NCI-H2171 treated with DMSO at 0.1 percent for 48 hours (cell line): ENCODE measurements at places on chromosomes 11 and 22.

- DNase-seq: no peak
These were observed 258.4 kb downstream of the DYNC2H1 start for GRCh38 chr11:103367650-103368049.

GRCh38 chr11:91261513-91261912 lies 963.1 kb upstream of the FAT3 start:
- DNase-seq: no peak

DNA sequence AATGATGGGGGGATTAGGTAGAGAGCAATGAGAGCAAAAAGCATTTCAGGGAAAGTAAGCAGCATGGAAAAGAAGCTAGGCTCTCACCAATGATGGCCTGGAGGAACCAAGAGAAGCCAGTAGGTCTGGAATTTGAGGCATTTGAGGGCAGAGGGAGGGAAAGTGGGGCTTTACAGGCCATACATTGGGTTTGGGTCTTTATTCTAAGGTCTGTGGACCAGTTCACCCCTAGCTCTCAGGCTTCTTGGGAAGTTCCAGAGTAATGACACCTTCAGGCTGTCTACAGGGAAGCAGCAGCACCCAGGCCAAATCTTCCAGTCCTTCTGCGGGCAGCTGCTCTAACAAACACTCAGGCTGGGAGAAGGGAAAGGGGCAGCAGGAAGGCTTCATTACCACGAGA lies 29.4 kb downstream of the ARFGAP2 start:
- DNase-seq: no peak

DNA sequence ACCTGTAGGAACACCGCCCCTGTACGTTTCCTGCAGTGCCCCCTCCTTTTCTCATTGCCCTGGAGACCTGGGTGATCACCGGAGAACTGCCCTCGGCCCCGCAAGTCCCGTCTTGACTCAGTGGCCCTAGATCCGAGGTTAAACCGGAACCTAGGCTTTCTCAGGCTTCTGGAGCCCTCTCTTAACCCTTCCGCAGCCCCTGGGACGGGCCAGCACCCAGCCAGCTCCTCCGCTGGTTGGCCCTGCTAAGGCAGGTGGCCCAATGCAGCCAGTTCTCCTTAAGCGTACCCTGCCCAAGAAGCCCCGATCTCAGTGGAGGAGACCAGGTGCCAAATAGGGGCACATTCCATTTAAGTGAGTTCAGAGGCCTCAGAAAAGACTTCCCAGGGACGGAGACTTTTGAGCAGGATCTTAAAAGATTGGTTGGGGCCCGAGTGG lies 776 bp downstream of the NLRX1 start:
- DNase-seq: no peak

GRCh38 chr22:44597616-44598015 lies 99.6 kb upstream of the RTL6 start:
- DNase-seq: peak; percentile 99

DNA sequence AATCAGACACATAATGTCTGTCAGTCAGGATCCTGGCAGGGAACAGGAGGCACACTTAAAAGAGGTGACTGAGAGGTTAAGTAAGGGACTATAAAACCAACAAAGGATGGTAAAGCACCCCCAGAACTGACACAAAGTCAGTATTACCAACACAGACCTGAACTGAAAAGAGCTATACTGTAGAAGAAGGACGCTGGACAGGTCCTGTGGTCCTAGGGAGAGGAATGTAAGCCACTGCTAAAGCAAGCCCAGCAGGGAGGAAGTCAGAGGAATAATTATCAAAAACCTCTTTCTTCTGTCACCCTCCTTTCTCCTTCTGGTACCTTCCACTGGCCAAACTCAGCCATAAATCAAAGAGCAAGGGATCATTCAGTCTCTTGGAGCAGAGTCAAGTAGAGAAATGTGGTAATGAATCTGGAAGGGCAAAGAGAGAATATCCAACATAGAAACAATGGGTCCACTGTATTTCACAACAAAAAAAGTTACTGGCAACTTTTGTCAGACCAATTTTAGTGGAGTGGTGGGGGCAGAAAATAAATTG lies 33.4 kb upstream of the ANGPTL5 start:
- no peak for DNase-seq

DNA sequence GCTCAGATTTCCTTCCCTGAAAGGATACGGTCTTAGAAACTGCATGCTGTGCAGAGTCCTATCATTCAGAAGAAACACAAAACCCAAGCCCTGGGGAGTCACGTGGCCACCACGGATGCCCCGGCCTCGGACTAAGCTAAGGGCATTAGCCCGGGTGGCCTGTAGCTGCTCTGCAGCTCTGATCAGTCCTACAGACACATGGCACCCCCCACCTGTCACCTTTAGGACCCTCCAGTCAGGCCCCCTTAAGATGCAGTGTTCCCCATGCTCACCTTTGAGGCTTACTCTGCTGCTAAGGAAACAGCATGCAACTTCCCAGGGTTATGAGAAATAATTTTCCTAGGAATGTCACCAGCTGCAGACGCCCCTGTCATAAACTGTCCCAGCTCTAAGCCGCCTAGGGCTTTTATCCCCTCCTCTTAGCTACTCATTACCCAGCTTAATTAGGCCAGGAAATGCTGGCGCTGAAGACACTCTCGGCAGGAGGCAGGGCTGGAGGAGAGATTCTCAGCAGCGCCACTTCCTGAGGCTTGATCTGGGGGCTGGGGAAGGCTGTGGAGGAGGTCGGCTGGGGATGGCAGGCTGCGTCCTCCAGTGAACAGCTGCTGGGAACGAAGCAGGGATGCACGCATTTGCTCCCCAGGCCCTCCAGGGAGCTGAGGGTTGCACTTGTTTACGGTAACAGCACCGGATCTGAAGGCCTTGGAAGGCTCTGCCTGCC lies 47.2 kb upstream of the ADA2 start:
- peak; percentile 95 for DNase-seq

DNA sequence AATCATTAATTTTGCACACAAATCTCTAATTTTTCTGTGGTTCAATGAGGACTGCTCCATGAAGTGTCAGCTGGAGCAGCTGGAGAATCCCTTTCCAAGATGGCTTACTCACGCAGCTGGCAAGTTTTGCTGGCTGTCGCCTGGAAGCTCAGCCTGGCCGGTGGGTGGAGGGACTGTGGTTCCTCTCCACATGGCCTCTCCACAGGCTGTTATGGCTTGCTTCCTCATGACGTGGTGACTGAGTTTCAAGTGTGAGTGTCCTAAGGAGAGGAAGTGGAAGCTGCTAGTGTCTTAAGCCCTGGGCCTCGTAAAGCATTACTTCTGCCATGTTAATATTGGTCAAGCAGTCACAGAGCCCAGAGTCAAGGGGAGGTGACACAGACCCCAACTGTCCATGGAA lies 14.0 kb upstream of the NRIP3 start:
- DNase-seq: no peak

DNA sequence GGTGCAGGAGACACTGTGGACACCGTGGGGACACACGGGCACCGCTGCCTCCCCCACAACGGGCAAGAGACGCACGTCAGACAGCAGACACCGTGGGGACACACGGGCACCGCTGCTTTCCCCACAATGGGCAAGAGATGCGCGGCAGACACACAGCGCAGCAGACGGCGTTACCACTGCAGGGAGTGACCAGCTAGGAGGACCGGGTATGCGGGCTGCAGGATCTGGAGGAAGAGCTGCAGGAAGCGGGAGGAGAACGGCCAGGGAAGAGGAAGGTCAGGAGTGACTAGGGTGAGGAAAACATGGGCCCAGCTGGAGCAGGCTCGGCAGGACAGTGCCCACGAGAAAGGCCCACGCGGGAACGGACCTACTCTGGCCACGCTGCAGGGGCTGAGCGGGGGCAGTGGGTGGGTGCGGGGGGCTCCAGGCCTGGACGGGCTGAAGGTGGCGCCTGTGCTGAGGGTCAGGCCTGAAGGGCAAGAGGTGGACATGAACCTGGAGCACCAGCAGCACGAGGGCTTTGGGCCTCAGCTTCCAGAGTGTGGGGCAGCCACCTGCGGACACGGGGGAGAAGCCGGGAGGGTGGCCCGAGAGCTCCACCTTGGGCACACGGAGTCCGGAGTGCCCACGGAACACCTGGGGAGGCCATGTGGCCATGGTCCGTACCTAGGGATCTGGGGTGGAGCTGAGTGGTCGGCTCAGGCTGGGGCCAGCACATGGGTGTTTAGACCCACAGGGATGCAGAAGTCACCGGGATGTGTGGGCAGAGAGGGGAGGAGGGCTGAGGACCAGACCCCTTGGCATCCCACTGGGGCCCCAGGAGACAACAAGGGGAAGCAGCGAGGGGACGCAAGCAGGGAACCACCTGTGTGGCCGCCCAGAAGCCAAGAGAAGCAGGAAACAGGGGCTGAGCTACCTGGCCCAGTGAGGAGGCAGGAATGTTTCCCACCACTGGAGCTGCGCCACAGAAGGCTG lies 16.5 kb downstream of the TOLLIP start:
- DNase-seq: no peak

GRCh38 chr11:87366346-87366745 lies 328.6 kb downstream of the TMEM135 start:
- no peak for DNase-seq

- no peak for DNase-seq
These were observed 694.6 kb downstream of the TBC1D22A start for GRCh38 chr22:47457021-47457420.

DNA sequence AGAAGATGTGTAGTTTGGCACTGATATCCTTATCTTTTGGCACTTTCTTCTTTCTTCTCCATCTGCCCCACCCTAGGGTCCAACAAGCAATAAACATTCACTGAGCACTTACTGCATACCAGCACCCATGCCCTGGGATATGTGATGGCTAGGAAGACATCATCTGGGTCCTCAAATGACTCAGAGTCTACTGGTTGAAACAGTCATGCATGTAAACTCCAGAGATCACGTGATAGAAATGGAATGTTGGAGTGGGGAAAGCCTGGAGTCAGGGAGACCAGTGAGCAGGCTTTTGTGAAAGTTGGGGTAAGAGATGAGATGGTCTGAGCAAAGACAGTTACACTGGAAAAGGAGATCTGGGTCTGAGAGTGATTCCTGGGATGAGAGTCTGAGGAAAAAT lies 724.9 kb upstream of the TENM4 start:
- DNase-seq: no peak

GRCh38 chr11:15011776-15012345 lies 39.7 kb upstream of the CALCA start:
- no peak for DNase-seq

- no peak for DNase-seq
These were observed 1105.3 kb downstream of the LRRC4C start for GRCh38 chr11:40354121-40354520.

DNA sequence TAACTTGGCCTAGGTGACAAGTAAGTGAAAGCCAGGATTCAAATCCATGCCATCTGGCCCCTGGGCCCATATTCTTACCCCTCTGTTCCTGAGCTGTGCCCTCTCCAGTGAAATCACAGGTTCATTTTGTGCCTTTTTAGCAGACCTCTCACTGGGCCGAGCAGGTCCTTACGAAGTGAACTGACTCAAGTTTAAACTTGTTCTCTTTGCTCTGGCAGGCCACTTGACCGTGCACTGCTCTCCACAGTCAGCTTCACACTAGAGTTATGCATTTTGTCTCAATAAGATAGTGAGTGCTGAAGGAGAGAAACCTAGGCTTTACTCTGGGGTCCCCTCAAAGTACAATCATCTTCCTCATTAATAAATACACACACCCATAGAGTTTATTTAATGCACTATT lies 40.7 kb downstream of the ARFGAP3 start:
- no peak for DNase-seq

DNA sequence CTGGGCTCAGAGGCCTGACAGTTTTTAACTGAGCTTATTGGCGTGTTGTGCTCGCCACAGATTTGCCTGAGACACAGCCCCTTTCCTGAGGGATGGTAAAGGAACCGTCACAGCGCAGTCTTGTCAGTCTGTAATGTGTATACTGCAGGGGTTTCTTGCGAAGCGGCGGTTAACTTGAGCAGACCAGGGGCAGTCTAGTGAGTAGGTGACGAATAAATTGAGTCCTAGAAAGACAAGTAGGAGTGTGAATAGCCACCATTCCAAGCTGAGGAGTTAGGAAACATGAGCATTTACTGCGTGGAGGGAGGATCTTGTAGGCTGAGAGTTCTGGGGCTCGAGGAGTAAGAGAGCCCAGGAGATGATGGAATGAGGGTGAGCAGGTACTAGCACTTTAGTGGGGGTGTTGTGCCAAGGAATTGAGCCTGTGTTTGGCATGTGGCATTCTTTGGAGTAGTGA lies 1.4 kb downstream of the MED15 start:
- DNase-seq: no peak

DNA sequence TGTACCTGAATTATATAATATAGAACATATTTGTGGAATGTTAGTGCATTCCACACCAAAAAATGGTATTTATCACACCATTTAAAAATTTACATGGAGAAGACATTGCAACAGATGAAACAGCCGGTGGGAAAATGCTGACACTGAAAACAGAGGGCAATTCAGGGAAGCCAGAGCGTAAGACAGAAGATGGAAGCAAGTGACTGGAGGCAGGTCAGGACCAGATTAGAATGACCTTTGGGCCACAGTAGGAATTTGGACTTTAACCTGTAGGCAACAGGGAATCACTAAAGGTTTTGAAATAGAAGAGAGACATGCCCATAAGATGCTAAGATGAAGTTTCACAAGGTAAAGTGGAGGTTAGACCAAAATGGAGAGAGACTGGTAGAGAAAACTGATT lies 60.5 kb downstream of the METTL15 start:
- DNase-seq: no peak

DNA sequence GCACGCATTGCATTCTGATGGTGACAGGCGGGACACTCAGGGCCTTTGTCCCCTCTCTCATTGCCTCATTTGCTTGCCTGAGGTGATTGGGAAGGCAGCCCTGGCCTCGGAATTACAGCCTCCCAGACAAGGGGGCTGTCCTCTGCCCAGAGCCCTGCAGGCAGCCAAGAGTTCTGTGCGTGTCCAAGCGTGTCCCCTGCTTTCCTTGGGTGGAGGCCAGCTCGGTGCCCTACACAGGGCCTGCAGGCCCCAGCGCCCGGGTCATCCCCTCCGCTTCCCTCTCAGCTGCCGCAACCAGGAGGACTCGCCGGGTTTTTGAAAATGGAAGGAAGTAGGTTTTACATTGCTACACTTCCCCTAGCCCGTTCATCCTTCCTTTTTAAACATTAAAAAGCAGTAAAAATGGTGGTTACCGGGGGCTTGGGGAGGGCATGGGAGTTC lies 1.9 kb downstream of the GRAMD4 start:
- DNase-seq: no peak

GRCh38 chr11:61509043-61510029 lies 787 bp downstream of the LRRC10B start:
- peak; percentile 89 for DNase-seq

- DNase-seq: no peak
These were observed 27.0 kb upstream of the SC5D start for GRCh38 chr11:121265586-121265985.

DNA sequence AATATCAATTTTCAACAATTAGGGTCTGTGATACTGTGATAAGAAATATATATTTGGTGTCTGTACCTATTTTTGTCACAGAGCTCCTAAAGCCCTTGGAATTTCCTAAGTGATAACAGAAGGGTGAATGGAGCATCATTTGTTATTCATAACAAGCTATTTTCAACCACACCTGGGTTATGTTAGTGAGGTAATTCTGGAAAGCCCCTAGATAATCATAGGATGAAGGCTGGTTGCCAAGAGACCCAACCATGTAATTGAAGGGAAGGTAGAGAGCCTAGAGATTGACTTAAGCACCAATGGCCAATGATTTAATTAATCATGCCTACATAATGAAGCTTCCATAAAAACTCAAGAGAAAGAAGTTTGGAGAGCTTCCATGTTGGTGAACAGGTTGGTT lies 109.4 kb downstream of the KIF18A start:
- no peak for DNase-seq
